Cortex of kidney (tissue), 1 donor: ENCODE measurements at places on chromosomes 7 and 10.

DNA sequence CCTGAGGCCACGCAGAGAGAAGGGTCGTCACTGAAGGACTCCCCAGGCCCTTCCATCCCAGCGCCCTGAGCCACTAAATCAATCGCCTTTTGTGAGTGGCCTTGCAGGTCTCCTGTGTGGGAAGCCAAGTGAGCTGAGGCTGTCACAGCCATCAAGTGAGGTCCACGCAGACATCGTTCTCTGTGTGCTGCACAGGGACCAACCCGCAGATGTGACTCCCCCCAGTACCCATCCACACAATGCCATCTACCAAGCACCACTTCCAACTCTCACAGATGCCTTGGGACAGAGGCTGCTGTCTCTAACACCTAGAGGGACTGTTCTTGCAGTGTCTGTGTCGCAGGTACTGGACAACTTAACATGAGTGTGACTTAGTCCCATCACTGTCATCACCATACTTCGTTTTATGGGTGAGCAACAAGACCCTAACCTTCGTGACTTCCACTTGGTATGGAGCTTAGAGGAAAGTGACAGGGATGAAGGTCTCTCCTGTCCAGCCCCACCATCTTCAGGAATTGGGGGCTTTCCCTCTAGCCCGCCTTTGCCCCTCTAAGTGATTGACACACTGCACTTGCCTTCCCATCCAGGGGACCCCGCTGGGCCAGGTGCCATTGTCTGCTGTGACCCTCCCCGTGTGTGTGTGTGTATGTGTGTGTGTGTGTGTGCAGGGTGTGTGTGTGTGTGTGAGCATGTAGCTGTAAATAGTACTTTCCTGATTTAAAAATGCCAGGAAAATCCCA, 51.4 kb upstream of the TMEM72 start:
- DNase-seq = no peak

DNA sequence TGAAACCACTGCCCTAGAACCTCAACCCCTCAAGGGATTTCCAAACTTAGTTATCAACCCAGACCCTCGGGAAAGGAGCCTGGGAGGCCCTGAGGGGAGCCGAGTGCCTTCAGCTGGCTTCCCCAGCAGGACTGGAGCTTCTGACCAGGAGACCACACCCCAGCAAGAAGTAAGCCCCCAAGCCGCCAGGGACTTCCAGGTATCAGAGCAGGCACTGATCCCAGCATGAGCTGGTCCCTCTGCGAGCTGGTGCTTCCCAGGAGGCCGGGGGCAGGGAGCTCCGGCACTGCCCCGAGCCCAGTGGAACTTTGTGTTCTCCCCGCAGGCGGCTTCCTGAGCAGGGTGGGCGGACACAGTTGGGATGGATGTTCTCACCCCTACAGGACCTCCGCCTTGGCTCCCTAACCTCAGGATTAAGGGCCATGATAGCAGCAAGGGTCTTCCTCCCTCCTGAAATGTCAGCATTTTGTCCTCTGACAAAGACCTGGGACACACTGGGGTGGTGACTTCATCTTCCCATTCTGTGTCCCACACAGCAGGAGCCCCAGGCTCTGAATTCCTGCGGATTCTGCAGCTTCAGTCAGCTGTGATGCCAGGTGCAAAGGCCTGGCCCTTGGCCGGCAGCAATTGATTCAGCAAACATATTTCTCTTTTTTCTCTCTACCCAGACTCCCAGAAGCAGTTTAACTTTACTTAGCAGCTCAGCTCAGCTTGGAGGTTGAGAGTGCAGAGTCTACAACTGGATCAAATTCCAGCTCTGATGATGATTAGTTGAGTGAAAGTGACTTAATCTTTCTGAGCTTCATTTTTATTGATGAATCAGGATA, 11.6 kb downstream of the ATP6V0E2 start:
- DNase-seq = no peak

DNA sequence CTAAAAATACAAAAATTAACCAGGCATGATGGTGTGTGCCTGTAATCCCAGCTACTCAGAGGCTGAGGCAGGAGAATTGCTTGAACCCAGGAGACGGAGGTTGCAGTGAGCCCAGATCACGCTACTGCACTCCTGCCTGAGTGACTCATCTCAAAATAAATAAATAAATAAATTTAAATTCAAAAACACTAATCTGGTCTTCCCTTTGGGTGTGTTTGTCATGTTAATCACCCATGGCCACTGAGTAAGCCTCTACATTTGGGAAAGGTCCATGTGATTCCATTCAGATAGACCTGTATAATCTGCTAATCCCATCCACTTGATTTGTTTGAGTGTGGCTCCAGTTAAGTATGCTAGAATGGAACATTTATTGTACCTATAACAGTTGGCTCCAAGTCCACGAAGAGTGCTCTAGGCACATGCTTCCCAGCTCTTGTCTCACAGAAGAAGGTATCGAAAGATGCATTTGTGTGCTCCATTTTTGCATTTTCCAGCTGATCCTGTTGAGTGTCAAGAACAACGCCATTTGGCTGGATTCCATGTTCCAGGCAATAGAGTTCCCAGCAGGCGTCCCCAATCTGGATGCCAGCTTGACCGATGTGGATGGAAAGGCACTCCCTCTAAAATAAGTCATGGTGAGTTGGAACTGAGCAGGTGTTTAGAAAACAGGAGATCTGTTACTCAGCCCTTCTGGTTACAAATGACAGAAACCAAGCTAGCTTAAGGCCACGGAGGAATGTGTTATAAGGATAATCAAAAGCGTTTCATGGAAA, 4.0 kb downstream of the TUBAL3 start:
- DNase-seq = no peak

DNA sequence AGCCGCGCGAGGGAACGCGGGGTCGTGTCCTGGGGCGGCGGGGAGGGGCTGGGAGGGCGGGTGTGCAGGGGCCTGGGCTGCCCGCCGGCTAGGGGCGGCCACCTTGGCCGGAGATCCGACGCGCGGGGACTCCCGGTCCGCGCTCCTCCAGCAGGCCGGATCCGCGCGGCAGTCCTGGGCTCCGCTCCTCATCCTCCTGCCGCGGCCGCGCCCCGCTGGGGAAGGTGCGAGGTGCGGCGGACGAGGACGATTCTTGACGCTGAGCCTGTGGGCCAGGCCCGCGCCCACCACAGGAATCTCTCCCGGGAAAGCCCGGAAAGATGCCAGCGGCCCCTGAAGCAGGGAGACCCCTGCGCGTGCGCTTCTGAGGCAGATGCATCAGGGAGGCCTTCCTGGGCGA, 6.6 kb upstream of the OGDHL start:
- DNase-seq = no peak

- DNase-seq = no peak
These were observed 27.6 kb downstream of the SLC35G1 start for GRCh38 chr10:93921338-93921737.
